Fibroblast of skin of left quadriceps (primary cell): ENCODE measurements at places on chromosomes 13 and 19.

GRCh38 chr13:111325941-111326620, 5.6 kb downstream of the TEX29 start:
- no peak for DNase-seq

DNA sequence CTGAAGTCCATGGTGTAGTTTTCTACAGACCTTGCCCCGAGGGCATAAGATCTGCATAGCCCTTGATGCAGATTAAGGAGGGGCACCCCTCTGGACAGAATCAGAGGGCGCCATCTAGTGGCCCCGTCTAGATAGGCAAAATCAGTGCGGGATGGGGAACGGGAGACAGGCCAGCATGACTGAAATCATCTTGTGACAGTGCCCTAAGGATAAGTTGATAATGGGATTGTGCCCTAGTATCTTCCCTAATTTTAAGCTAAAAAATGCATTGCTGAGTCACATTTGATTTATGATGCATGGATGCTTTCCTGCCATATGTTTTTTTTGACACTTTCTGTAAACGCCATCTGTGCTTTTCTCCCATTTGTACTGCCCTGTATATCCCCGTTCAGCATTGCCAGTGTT, 19.0 kb upstream of the GPI start:
- DNase-seq, result peak; percentile 24

DNA sequence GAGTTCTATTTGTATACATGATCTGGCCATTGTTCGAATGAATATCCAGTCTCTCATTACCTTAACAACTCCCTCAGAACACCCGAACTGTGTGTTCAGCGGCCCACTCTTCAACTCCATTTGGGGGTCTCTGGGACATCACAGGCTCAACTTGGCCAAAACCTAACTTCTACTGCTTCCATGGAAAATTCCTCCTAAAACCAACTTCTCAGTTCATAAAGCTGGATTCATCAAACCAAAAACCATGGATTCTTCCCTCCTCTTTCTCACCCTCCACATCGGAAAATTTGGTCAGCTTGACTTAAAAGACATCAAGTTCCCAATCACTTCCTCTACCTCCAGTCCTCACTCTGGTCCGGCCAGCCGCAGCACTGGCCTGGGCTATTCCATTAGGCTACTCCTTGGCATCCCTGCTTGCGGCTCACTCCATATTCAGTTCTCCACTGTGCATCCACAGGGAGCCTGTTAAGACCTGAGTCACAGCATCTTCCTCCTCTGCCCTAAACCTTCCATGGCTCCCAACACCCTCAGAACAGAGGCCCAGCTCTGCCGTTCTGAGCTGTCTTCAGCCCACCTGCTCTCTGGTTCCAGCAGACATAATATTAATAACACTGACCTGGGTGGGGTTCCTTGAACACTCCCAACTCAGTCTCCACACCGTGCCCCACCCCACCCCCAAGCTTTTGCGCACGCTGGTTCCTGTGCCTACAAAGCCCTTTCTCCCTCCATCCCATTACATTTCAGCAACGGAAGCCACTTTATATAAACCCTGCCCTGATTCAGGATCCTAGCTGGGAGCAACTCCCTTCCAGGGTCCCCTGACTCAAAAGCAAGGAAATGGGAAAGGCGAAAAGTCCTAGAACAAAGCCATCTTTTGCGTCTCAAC, 1.1 kb downstream of the ZNF792 start:
- no peak for DNase-seq

- peak; percentile 25 for DNase-seq
These were observed 110.5 kb downstream of the COG6 start for GRCh38 chr13:39765801-39766463.

- DNase-seq, result no peak
These were observed 658 bp upstream of the ISOC2 start for GRCh38 chr19:55461974-55462626.

DNA sequence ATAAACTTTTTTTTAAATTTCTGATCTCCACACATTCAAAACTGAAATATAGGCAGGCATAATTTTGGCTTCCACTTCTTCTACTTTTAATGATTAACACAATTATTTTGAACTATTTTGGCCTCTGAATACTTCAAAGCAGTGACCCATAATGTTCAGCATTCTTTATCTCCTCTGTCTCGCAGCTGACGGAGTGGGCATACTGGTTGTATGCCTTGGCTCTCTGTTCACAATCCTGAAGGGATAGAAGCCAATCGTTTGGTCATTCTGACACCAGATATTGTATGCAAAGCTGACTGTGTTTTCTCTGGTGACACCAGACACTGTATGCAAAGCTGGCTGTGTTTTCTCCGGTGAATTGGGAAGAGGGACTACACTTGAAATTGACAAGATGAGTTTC, 833.0 kb downstream of the EFNB2 start:
- DNase-seq, result no peak

GRCh38 chr13:106530980-106531481, 4.4 kb downstream of the EFNB2 start:
- no peak for DNase-seq

DNA sequence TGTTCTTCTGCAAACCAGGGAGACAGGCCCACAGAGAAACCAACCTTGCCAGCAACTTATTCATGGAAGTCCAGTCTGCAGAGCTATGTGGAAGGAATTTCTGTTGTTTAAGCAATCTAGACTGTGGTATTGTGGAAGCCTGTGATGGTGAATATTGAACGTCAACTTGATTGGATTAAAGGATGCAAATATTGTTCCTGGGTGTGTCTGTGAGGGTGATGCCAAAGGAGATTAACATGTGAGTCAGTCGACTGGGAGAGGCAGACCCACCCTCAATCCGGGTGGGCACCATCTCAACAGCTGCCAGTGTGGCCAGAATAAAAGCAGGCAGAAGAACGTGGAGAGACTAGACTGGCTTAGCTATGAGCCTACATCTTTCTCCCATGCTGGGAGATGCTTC, 606.0 kb downstream of the EFNB2 start:
- DNase-seq, result no peak

- no peak for DNase-seq
These were observed 53.6 kb upstream of the PABPC3 start for GRCh38 chr13:25042151-25042865.

- no peak for DNase-seq
These were observed 764 bp downstream of the UPF1 start for GRCh38 chr19:18832306-18833140.

GRCh38 chr13:114124921-114125320, 7.5 kb downstream of the RASA3 start:
- no peak for DNase-seq

DNA sequence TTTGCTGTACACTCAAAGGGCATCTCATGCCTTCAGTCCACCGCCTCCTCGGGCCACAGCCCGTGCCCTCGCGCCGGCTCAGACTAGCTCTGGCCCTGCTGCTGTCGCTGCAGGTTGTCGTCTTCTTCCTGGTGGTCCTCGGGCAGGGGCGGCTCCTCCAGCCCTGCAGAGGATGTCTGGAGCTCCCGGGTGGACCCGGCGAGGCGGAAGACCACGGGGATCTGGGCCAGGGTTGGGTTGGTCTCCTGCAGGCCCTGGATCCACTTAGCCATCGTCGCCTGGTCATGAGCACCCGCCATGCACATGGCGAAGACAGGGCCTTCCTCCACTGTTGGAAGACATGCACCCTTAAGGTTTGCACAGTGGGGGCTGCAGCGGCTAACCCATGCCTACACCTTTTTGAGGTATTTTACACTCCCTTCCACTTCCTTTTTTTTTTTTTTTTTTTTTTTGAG, 489 bp upstream of the ZNF653 start:
- DNase-seq, result no peak

DNA sequence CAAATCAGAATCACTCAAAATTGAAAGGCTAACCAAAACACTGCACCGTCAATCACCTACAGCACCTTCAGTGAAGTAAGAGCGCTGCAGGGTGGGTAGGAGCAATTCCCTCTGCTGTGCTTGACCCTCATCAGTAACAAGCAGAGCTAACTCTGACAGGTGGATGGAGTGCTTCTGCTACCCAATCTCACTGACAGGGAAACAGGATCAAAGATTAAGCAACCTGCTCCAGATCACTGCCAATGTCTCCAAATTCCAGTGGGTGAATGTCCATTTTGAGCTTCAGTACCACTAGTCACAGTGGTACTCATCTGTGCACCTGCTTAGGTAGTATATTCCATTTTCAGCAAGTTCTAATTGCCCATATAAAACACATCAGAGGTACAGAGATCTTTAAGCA, 25.2 kb downstream of the BRD4 start:
- no peak for DNase-seq

DNA sequence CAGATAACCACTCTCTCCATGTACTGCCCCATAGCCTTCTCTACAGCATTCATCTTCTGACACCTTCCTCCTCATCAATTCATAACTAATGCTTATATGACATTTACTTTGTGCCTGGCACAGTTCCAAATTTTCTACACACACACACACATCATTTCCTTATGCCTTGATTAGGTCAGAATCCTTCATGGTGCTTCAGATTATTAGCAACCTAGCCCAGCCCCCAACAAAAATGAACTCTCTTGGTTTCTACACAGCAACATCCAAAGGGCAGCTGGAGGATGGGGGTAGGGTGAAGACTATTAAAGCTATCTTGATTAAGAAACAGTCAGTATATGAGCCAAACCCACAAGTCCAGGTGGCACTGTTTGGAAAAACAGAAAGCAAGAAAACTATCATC, 3.7 kb downstream of the RUBCNL start:
- DNase-seq, result no peak

- no peak for DNase-seq
These were observed 47.1 kb downstream of the ZNF568 start for GRCh38 chr19:36963280-36963679.

DNA sequence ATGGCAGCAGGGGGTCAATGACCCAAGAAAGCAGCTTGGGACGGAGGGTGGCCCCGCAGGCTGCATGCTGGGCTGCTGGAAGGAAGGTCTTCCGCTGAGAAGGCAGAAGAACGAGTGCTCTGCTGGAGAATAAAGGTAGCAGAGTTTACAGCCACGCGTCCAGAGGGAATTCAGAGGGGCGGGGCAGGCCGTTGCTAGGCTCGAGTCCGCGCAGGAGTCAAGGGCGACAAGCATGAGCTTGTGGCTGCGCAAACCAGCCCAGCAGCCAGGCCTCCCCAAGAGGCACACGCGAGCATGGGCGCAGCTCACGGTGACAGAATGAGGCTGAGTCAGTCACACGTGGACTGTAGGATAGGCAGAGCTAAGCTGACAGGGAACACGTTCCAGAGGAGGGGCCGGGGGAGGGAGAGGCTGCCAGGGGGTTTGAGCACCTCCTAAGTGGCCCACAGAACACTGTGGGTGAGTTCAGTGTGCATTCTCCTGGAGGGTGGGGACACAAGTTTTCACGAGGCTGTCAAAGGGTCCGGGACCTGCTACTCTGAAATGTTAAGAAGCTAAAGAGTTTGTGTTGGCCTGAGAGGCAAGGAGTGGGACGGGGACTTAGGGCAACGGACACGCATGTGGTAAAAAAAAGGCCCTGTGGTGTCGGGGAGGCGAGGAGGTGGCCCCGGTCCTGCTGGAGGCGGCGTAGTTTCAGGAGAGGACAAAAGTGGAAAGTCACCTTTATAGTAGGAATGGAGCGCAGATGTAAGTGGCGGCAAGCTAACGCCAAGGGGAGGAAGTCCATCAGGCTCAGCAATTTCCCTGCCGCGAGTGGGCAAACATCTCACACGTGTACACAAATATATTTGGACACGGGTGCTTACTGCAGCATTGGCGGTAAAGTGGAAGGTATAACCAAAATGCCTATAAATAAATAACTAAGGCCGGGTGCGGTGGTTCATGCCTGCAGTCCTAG, 17.7 kb downstream of the RFX2 start:
- DNase-seq, result peak; percentile 48

GRCh38 chr19:18594096-18594823, 5.7 kb downstream of the REX1BD start:
- DNase-seq, result peak; percentile 34

- DNase-seq, result no peak
These were observed 400.0 kb upstream of the TSHZ3 start for GRCh38 chr19:31749231-31749630.

DNA sequence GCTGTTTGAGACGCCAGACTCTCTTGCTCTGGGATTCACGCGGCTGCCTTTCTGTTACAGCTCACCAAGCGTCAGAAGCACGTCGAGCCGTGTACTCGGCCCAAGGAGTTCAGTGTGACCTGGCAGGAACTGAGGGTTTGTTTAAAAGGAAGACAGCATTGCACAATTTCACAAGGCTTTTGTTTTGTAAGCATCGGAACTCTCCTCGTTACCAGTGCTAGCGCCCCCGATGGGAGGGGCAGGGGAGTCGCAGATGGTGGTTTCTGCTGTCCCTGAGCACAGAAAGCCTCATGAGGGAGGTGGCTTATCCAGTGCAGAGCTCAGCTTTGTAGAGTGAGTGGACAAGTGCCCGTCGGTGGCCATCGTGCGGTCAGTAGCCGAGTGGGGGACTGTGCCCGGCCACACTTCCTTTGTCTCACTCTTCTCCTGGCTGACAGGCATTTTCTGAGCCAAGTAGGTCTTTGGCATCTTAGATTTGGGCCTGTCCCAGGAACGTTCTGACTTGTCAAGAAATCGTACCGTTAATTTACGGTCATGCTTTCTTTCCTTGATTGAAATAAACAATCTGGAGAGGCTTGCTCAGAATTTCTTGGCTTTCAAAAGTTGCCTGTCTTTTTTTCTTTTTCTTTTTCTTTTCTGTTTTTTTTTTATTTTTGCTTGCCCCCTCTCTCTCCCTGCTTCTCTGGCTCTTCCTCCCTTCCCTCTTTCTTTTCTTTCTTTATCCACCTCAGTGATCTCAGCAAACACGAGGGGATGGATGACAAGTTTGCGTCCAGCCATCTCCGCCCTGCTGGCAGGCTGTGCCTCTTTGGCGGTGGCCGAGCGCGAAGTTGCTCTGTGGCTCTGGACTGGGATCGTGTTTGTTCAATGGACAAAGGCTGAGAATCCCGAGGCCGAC, 7.7 kb downstream of the KDM4B start:
- DNase-seq, result peak; percentile 12

GRCh38 chr13:95858286-95859075, 181.5 kb downstream of the DNAJC3 start:
- DNase-seq, result peak; percentile 1

DNA sequence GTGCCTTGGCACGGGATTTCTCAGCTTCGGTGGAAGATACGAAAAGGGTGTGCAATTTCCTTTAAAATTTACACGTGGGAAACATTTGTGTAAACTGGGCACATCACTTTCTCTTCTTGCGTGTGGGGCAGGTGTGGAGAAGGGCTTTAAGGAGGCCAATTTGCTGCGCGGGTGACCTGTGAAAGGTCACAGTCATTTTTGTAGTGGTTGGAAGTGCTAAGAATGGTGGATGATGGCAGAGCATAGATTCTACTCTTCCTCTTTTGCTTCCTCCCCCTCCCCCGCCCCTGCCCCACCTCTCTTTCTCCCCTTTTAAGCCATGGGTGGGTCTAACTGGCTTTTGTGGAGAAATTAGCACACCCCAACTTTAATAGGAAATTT, 7.2 kb downstream of the SLITRK5 start:
- DNase-seq, result no peak

GRCh38 chr19:17766543-17767131, 15.4 kb downstream of the FCHO1 start:
- DNase-seq, result peak; percentile 51
